ENCODE measurements at places on chromosomes 5 and 9. TPM values are rescaled to one million over a fixed set of nuclear protein-coding genes. Genes with fewer than 3 reads are reported as not detected.

NUTM2F gene
- total RNA-seq: not detected

OGN gene
- total RNA-seq: not detected

- no peaks in the 10 kb centered on the region for H3K27me3 ChIP-seq
- H3K4me3 ChIP-seq: no peak overlapping the region
- peaks cover 14% of the 10 kb centered on the region for H3K36me3 ChIP-seq
- no peaks in the 10 kb centered on the region for H3K4me1 ChIP-seq
These were observed 29.0 kb upstream of the MYORG start for GRCh38 chr9:34405719-34406118.

- H3K27ac ChIP-seq: no peak overlapping the region
- H3K36me3 ChIP-seq: no peaks in the 10 kb centered on the region
- no peaks in the 10 kb centered on the region for H3K27me3 ChIP-seq
- no peaks in the 10 kb centered on the region for H3K4me1 ChIP-seq
- DNase-seq: no peak
These were observed 33.6 kb upstream of the IRX4 start for GRCh38 chr5:1916041-1917001.

IL5 gene
- total RNA-seq: not detected

OR1Q1 gene
- total RNA-seq: not detected

DNA sequence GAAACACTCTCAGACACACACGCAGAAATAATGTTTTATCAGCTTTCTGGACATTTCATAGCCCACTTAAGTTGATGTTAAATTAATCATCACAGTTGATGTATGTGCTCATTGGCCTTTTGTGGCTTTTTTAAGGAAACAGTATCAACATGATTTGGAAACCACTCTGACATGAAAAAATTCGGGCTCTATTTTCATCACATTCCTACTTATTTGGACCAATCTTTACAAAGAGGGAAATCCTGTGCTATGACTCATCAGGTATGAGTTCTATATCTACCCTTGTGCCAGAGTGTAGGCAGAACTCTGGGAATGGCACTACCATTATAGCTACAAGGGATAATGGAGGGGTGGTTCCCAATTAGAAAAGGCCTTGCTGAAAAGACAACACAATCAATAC, 388.4 kb upstream of the PTGER4 start:
- H3K27ac ChIP-seq: no peak overlapping the region
- no peak overlapping the region for H3K4me3 ChIP-seq
- H3K36me3 ChIP-seq: no peaks in the 10 kb centered on the region

- peak within 1 kb of the TSS; percentile 98 for H3K4me3 ChIP-seq
- no peaks in the 10 kb centered on the region for H3K36me3 ChIP-seq
- H3K27me3 ChIP-seq: no peaks in the 10 kb centered on the region
- peak; percentile 32 for DNase-seq
These were observed at the start of gene HSDL2 for GRCh38 chr9:112380102-112380824. Gene HSDL2 (plus strand): TSS chr9:112380108. CDS start chr9:112380164, 56 bp downstream.

- H3K27me3 ChIP-seq: no peaks in the 10 kb centered on the region
These were observed 5.9 kb downstream of the PNPLA7 start for GRCh38 chr9:137544176-137544760.

- H3K4me1 ChIP-seq: no peaks in the 10 kb centered on the region
- H3K27me3 ChIP-seq: no peaks in the 10 kb centered on the region
These were observed 26.8 kb downstream of the RGS7BP start for GRCh38 chr5:64532657-64533056.

PCDHB4 gene
- total RNA-seq: not detected

GRCh38 chr9:18438300-18438925, 35.5 kb upstream of the ADAMTSL1 start:
- H3K4me1 ChIP-seq: no peaks in the 10 kb centered on the region
- H3K27ac ChIP-seq: no peak overlapping the region
- H3K4me3 ChIP-seq: no peak overlapping the region
- peaks cover 16% of the 10 kb centered on the region for H3K27me3 ChIP-seq
- H3K36me3 ChIP-seq: no peaks in the 10 kb centered on the region
- no peak for DNase-seq

DNA sequence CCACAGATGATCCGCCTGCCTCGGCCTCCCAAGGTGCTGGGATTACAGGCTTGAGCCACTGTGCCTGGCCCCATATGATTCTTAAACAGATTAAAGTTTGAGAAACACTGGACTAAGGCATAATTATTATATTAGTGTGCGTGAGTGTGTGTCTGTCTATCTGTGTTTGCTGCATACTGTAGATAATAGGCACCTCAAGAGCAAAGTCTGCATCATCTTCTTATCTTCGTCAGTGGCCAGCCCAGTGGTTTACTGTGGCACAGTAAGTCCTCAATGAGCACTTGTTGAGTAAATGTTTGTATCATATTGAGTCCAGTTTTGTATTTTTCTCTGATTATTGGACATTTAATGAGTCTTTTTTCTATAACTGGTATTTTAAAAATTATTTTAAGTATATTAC, 81.7 kb downstream of the ITGA1 start:
- H3K4me1 ChIP-seq: no peaks in the 10 kb centered on the region
- DNase-seq: no peak
- no peak overlapping the region for H3K4me3 ChIP-seq
- H3K27ac ChIP-seq: no peak overlapping the region

Data from CD4-positive, alpha-beta T cell (primary cell).